ENCODE measurements at places on chromosomes 7 and 10.

- no peak for DNase-seq
Observed at GRCh38 chr7:79615466-79615865, 162.0 kb upstream of the MAGI2 start.

DNA sequence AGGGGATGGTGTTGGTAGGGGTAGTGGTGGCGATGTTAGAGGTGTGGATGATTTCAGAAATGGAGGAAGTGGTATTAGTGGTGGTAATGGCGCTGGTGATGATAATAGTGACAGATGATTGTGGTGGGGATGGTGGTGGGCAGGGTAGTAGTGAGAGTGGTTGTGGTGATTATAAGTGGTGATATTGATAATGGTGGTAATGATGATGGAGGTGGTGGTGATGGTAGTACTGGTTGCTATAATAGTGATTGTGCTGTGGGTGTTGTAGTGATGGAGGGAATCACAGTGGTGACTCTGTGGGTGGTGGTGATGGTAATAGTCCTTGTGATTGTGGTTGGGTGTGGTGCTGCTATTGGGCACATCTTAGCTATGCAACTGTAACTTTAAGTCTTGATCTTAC lies 61.6 kb upstream of the TBX20 start:
- DNase-seq, result no peak

DNA sequence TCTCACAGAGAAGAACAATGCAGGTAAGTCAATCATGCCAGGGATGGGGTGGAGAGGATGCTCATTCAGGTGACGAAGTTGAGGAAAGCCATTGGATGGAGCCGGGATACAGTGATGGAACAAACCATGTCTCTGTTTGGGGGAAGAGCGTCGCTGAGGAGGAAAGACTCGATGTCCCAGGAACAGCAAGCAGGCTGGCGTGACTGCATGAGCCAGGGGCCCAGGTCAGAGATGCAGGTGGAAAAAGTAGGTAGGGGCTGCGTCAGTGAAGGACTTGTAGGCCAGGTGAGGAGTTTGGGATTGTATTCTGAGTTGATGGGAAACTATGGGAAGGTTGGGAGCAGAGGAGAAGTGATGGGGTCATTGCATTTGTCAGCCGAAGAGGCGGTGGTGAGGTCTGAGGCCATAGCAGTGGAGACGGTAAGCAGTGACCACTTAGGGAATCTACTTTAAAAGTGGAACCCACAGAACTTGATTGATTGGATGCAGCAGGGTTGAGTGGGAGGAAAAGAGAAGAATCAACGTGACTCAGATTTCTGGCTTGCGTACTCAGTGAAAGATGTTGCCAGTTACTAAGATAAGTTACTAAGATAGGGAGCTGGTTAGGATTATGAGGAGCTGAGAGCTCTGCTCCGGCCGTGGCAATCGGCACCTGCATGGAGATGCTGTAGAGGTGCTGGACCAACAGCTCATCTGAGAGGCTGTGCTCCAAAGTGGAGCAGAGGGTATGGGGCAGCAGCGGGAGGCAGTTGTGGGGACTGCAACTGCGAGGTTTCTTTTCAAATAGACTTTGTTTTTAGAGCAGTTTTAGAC lies 12.5 kb upstream of the IL2RA start:
- DNase-seq, result no peak

DNA sequence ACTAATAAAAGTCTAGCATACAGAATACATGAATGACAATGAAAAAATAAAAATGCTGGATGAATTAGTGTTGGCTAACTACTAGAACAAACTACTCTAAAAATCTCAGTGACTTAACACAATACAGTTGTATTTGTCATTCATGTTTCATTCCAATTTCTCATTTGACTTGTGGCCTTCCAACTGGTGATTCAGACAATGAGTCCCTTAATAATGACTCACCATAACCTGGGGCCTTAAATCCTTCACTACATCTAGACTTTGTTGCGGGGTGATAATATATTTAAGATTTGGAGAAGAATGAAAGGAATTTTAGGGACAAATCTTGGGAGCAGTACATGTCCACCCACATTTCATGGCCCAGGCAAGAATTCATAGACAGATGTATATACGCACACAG lies 90.5 kb upstream of the POM121L12 start:
- no peak for DNase-seq

GRCh38 chr7:115191526-115191925 lies 269.6 kb downstream of the MDFIC start:
- no peak for DNase-seq

- no peak for DNase-seq
Observed at GRCh38 chr7:77697535-77697831, 1.2 kb downstream of the RSBN1L start.

- DNase-seq, result no peak
Observed at GRCh38 chr7:138661069-138661635, 40.0 kb downstream of the SVOPL start.

GRCh38 chr10:129743738-129744133 lies 220.3 kb downstream of the EBF3 start:
- no peak for DNase-seq

DNA sequence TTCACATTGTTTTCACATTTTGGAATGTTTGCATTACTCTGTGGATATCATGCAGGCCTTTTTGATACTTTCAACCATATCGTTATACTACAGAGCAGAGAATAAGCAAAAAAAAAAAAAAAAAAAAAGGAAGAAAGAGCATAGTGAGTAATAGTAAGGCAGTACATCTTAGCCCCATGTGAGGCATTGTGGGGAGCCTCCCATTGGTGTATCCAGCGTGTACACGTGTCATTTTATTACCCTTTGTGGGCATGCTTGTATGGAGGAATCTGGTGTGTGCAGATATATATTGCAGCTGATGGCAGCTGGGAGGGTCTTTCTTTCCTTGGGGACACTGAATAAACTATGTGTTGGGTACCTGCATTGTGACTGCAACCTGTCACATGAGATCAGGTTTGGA lies 19.6 kb downstream of the R3HCC1L start:
- DNase-seq, result no peak

DNA sequence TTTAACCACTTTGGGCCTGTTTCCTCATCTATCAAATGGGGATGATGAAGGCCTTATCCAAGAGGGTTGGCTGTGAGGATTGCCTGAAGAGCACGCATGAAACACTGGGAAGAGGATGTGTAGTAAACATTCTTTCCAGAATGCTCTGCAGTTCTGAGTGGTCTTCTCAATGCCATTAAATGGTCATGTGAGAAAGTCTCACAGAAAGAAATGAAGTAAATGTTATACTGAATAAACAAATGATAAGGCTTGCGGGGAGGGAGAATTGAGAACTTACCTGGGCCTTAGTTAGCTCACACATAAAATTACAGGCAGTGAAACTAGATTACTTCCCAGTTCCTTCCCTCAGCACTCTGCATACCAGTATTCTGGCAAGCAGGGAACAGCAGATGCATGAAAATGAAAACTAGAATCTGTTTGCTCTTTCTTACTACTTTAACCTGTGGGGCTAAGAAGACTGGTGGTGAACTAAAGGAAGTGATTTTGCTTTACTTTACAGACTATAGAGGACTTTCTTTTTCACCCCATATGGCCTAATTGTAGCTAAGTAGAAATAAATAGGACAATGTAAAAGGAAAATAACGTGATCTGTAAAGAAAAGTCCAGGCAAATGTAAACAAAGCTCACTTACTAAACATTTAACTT lies 135.3 kb upstream of the CCDC6 start:
- no peak for DNase-seq

GRCh38 chr10:31607481-31607880 lies 288.5 kb downstream of the ZEB1 start:
- no peak for DNase-seq

GRCh38 chr7:140348161-140348849 lies 50.0 kb downstream of the SLC37A3 start:
- no peak for DNase-seq

GRCh38 chr10:103699611-103700435 lies 155.6 kb downstream of the SH3PXD2A start:
- DNase-seq, result no peak

DNA sequence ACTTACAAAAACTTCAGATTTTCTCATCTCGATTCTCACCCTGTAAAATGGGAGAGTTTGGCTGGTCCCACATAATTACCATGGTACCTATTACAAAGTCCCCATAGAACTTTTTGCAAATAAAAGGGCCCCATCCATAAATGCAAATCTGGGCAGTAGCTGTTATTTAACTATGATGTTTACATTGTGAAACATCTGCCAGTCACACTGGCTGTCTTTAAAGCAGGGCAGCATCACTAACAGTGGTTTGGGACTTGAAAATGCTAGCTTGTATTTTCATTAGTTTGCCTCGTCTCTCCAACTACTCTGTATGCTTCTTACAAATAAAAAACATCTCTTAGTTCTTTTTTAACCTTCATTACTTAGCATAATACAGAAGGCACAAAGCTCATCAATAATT lies 240.7 kb downstream of the FZD1 start:
- no peak for DNase-seq

GRCh38 chr10:68606918-68607317 lies 46.8 kb downstream of the TET1 start:
- DNase-seq, result no peak

DNA sequence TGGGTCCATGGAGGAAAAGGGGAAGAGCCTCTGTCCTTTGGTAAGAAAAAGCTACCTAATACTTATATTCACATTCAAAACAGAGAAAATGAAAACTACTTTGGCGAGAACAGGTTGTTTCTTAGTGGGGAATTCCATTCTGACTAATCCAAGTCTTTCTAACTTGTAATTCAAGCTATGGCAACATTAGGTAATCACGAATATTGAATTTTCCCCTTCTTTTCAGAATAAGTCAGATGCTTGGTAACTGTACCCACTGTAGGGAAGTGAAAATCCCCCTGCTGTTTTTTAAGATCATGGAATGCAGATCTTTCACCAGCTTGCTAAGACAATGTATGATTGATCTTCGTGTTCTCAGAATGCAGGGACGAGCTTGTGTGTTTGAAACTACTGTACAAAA lies 384.4 kb downstream of the TCERG1L start:
- DNase-seq, result no peak

DNA sequence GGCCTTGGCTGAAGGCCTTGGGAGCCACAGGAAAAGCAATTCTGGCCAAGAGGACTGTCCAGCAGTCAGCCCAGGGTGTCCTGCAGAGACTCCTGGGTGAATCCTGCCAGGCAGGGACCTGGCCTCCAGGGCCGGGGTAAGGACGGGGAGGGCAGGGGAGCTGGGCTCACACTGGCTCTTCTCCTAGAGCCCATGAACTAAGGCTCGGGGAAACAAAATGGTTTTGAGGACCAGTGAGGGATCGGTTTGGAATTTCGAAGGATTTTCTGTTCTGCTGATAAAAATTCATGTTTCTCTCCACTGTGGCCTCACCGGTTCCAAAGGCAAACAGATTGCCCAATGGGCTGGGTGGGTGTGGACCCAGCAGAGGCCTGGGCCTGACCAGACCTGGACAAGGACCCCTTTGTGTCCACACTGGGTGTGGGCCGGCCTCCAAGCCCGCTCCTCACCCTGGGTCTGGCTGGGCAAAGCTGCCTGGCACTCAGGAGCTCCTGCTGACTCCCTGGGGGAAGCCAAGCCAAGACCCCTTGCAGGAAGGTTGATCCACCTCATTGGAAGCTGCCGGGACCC lies 27.3 kb downstream of the FAM20C start:
- DNase-seq, result no peak

Measured in activated T-cell treated with anti-CD3 and anti-CD28 coated beads for 4 hours (primary cell).